ENCODE measurements at places on chromosomes 2 and 18. TPM values are rescaled to one million over a fixed set of nuclear protein-coding genes. Genes with fewer than 3 reads are reported as not detected.

Gene BMP10
- total RNA-seq: not detected

Gene RAB12
- 54.9 TPM for total RNA-seq

Gene CXCR1
- not detected for total RNA-seq

GRCh38 chr2:72896446-72896845 lies 9.2 kb downstream of the SPR start:
- DNase-seq: no peak

- DNase-seq: no peak
These were observed 91.8 kb downstream of the METTL8 start for GRCh38 chr2:171342067-171342413.

DNA sequence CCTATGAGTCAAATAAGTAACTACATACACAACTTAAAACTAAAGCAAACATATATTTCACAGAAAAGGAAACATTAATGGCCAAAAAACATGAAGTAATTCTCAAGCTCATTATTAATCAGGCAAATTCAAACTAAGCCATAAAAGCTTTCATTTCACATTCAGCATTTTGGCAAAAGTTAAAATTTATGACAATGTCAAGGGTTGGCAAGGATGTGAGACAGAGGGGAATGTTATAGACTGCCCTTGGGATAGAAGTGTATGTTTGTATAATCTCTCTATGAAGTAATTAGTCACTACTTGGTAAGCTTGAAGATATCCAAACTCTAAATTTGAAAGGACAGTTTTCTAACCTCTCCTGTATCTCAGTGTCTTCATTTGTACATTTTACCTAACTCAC lies 539.4 kb downstream of the RIT2 start:
- no peak for DNase-seq

GRCh38 chr18:48640566-48641270 lies 101.9 kb downstream of the CTIF start:
- no peak for DNase-seq

DNA sequence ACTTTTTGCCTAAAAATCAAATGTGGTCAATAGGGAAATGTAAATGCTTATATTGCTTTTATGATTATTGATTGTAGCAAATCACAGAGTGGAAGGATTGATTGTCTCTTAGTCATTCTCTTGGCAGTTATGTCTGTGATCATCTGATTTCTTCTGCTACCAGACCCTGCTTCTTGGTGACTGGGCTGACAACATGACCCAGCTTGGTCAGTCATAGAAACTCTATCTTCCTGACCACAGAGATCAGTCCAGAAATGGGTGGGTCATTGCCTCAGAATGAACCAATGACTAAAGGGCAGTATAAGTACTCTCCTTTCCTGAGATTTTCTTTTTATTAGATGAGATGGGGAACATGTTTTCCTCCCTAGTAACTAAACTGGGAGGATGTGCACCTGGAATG lies 87.6 kb downstream of the MAIP1 start:
- DNase-seq: peak; percentile 17

DNA sequence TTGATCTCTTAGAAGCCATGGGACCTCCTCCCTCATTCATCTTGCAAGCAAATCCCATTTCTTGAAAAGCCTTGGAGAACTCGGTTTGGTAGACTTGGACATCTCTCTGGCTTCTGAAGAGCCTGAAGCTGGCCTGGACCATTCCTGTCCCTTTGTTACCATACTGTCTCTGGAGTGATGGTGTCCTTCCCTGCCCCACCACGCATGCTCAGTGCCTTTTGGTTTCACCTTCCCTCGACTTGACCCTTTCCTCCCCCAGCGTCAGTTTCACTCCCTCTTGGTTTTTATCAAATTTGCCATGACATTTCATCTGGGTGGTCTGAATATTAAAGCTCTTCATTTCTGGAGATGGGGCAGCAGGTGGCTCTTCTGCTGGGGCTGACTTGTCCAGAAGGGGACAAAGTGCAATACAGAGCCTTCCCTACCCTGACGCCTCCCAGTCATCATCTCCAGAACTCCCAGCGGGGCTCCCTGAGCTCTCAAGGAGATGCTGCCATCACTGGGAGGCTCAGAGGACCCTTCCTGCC lies 20.0 kb downstream of the FOSL2 start:
- DNase-seq: no peak

DNA sequence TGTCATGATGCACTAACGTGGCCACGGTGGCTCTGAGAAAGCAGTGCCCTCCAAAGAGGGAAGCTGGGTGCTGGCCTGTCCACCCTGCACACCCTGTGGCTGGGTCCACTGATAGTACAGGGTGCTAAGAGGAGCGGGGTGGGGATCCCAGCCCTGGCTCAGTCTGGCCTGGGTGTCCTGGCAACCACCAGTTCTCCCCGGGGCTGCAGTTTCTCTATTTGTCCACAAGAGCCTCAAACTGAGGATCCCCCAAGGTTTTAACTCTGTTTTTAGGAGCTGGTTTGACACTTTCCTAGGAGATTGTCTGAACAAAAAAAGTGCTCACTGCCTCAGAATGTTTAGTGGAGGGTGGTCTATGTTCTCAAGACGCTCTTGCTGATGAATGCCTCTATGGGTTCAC lies 29.0 kb downstream of the EDAR start:
- DNase-seq: no peak

- DNase-seq: no peak
These were observed 457.8 kb upstream of the MEX3C start for GRCh38 chr18:51655327-51655698.

Measured in PC-3 (cell line).